Keratinocyte (primary cell): ENCODE measurements at places on chromosomes 7 and 10. TPM values are rescaled to one million over a fixed set of nuclear protein-coding genes. Genes with fewer than 3 reads are reported as not detected.

DNA sequence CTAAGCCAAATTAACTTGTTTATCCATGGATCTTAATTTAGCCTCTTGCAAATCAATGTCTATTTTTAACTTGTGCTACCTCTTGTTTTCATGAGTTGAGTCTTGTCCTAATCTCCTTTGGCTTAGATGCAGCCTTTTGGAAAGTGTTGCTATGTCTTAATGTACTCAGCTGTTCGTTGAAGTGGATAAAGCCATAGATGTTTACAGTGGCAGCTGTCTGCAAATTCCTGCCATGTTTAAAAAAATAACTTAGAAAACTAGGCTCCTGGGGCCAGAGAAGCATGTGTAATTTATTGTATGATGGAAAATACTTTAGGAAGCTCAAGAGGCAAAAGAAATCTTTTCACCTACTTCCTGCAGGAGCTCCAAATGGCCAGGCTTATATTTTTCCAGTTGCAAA, 253.1 kb upstream of the RHOBTB1 start:
- no peak for DNase-seq
- H3K36me3 ChIP-seq = no peaks in the 10 kb centered on the region
- H3K27me3 ChIP-seq = no peaks in the 10 kb centered on the region
- no peaks in the 10 kb centered on the region for H3K4me1 ChIP-seq
- no peak overlapping the region for H3K4me3 ChIP-seq
- no peak overlapping the region for H3K27ac ChIP-seq

Gene PILRB
- 16.5 to 31.4 TPM (median 23.1 TPM) in 3 replicates for polyA plus RNA-seq

GRCh38 chr10:13139150-13139549, 22.2 kb upstream of the MCM10 start:
- no peaks in the 10 kb centered on the region for H3K4me1 ChIP-seq
- H3K27me3 ChIP-seq = no peaks in the 10 kb centered on the region
- H3K36me3 ChIP-seq = peaks cover 38% of the 10 kb centered on the region
- H3K4me3 ChIP-seq = no peak overlapping the region

Gene PKD1L1
- polyA plus RNA-seq = 0.01 to 0.31 TPM (median 0.04 TPM) in 3 replicates

- no peaks in the 10 kb centered on the region for H3K36me3 ChIP-seq
- H3K27ac ChIP-seq = no peak overlapping the region
- H3K4me3 ChIP-seq = no peak overlapping the region
These were observed 981.5 kb downstream of the SORCS1 start for GRCh38 chr10:106183041-106183440.

Gene TET1
- 0.03 to 0.09 TPM (median 0.08 TPM) in 3 replicates for polyA plus RNA-seq

DNA sequence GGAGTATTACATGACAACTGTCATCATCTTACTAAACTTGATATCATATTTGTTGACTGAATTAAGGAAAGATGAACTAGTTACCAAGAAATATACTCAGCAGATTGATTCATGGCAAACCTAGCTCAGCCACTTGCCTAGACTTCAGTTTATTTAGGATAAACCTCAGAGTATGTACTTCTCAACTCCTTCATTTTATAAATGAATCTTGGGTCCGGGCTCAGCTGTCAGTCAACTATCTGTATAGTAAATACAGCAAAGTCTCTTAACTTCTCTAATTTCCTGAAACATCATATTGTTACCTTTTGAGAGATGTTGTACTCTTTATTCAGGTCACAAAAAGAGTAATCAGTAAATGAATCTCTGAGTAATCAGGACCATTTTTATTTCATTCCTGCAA, 211.0 kb upstream of the KLF14 start:
- no peaks in the 10 kb centered on the region for H3K27me3 ChIP-seq
- H3K27ac ChIP-seq = peak overlapping the region; percentile 62
- H3K4me3 ChIP-seq = no peak overlapping the region
- DNase-seq = no peak
- H3K4me1 ChIP-seq = peaks cover 25% of the 10 kb centered on the region

Gene DNAJC12
- polyA plus RNA-seq = 0.31 to 0.45 TPM (median 0.31 TPM) in 3 replicates

Gene MNX1
- polyA plus RNA-seq = 0.02 TPM in 1 of 3 replicates, not detected in the others

Gene PSD
- 0.10 to 0.81 TPM (median 0.11 TPM) in 3 replicates for polyA plus RNA-seq
